ENCODE measurements at places on chromosomes 4 and X.

- DNase-seq: no peak
Observed at GRCh38 chr4:151408380-151408629, 671 bp upstream of the FHIP1A start.

DNA sequence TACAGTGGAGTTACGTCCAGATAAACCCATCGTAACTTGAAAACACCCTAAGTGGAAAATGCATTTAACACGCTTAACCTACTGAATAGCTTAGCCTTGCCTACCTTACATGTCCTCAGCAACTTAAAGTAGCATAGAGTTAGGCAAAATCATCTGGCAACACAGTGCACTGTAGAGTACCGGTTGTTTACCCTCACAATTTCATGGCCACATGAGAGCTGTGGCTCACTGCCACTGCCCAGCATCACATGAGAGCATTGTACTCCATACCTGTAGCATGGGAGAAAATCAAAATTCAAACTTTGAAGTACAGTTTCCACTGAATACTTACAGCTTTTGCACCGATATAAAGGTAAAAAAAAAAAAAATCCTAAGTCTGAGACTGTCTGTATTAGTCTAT is 40.6 kb downstream of the GUCY1A1 start:
- no peak for DNase-seq

GRCh38 chr4:56575820-56576429 is 70.3 kb downstream of the ARL9 start:
- DNase-seq: no peak

- DNase-seq: no peak
Observed at GRCh38 chrX:499870-500364, 113.2 kb upstream of the PPP2R3B start.

GRCh38 chr4:93317057-93317456 is 511.5 kb upstream of the ATOH1 start:
- no peak for DNase-seq

DNA sequence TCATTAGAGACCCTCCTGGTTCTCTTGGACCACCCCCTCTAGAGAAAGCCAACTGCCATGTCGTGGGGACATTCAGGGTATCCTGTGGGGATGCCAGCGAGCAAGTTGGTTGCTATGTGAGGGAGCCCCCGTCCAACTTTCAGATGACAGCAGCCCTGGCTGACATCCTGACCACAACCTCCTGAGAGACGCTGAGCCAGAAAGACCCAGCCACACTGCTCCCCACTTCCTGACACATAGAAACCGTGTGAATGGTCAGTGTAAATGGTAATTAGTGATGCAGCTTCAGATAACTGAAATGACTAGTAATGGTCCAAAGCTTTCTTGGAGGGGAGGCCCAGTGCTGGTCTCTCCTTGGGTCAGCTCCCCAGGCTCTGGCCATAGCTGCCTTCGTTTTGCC is 10.8 kb downstream of the CLCN4 start:
- DNase-seq: no peak

- DNase-seq: no peak
Observed at GRCh38 chrX:24515447-24515846, 50.4 kb downstream of the PDK3 start.

DNA sequence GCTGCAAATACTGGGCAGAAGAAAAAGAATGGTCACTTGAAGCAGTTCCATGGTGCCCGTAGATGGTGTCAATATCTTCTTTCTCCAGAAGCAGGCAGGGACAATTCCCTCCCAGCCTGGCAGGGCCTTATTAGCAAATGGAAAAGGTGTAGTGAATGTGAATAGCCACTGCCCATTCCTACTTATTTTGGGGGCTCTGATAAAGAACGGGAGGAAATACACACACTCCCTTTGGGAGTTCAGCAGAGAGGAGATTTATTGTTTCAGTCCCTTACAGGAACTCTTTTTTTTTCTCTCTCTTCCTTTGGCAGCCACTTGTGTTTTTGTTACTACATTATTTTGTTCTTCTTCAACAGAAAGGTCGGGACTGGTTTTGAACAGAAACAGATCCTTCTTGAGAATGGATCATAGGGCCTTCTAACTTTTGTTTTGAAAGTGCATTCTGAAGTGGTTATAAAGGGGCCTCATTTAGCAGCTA is at the start of gene EMCN:
Gene EMCN, minus strand, starts transcription at position 159 of the 478 bp plus-strand sequence. Its CDS starts 108 bp downstream, at position 51.
- no peak for DNase-seq

DNA sequence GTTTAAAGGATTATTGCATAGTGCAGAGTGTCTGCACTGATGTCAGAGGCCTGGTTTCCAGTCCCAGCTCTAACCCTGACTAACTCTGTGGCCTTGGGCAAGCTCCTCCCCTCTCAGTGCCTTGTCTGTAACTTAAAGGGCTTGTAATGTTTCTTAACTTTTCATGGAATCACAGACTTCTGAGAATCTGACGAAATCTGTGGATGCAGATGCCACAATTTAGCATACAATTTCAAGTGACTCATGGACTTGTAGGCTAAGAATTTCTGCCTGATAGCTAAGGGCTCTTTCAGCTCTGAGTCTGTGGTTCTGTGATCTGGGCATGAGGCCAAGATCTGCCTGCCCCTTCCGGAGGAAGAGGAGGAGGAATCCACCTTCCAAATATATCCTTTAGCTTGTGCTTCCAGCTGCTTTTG is 236.9 kb downstream of the AR start:
- DNase-seq: no peak

DNA sequence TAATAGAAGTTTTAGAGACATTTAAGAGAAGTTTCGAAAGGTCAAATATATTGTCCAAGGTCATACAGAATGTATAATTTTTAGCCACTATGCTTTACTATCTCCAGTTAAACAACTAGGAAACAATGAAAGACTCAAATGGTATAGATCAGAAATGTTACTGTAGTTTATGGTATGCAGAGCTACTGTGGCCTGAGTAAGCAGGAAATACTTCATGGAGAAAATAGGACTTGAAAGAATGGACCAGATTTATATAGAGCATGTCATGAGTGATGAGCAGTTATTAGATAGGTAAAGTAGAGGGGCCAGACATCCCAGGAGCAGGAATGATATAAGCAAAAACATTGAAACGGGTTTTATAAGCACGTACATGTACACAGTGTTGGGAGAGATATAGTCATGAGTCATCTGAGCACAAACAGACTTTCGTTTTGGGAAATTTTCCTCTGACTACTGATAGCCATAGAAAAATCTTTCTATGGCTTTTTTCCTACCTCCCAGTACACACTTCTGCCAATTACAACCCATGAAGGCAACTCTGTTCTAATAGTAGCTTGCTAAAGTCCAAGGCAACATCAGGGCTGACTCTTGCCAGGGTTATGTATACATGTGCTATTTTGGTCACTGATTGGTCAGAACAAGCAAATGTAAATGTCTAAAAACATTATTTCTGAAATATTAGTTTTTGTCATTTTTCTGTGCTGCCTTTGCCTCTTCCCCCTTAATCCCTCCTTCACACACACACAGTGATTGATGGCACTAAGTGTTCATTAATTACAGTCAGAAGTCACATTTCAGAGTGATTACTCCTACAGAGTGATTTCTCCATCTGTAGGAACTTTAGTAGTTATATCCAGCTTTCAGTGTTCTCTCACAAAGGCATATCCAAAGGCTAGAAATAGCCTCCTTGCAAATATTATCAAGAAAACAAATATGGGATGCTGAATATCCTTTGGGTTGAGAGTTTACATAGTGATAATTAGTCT is 198.7 kb downstream of the ENOX2 start:
- DNase-seq: no peak

GRCh38 chr4:4396628-4397440 is 9.9 kb downstream of the NSG1 start:
- DNase-seq: no peak

DNA sequence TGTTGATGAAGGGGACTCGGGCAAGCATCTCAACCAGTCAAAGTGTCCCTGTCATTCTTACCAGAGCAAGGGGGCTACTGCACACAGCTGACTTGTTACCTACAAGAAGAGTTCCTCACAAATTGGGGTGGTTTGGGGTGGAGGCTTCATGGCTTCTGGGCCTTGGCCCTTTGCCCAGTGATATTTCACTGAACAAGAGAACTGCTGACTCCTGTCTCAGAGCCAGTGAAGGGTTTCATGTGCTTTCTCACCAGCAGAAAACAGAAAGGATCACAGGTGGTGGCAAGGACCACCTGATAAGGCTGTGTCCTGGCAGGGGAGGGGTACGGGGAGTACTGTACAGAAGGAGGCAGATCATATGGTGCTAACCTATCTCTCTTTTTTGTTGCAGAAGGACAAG is 53.5 kb downstream of the DLG3 start:
- no peak for DNase-seq

All from T-helper 2 cell (primary cell).